Germinal center (tissue), 1 donor: ENCODE measurements at places on chromosomes 5 and 9.

GRCh38 chr5:172574871-172575223 lies 66.2 kb upstream of the NEURL1B start:
- no peak for DNase-seq

- no peak for DNase-seq
These were observed 16.4 kb upstream of the SEMA4D start for GRCh38 chr9:89514337-89514736.

- DNase-seq = no peak
These were observed 67.8 kb upstream of the IL33 start for GRCh38 chr9:6147846-6148245.

- no peak for DNase-seq
These were observed 46.2 kb upstream of the FABP6 start for GRCh38 chr5:160183075-160183474.

GRCh38 chr9:36217256-36217968 lies 26.7 kb downstream of the CLTA start:
- DNase-seq = no peak

GRCh38 chr9:5696884-5697283 lies 68.0 kb downstream of the RIC1 start:
- no peak for DNase-seq

- no peak for DNase-seq
These were observed 11.6 kb downstream of the CEL start for GRCh38 chr9:133073086-133074014.

DNA sequence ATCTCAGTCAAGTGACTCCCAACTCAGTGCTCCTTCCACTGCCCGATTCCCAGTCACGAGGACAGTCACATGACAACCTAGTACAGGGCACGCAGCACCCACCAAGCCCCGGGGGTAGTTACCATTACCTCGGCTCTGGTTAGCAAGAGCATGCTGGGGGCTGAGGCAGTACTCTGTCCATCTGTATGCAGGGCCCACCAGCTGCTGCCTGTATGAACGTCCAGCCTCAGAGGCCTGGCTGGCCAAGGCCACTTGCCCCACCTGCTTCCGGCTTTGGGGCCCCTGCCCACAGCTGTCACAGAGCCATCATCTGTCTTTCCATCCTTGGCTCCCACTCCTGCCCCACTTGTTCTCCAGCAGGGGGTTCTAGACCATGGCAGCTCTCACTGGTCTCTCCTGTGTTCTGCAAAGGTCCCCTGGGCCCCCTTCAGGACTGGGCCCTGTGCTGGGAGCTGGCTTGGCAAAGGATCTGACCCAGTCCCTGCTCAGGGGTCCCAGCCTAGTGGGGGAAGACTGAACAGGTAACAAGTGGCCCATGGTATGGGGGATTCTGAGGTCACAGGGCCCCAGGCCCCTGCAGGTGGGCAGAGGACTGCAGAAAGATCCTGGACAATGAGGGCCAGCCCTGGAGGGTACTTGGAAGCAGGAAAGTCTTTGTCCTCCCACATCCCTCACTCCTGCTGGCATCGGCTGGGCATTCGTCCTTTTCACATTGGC lies 3.3 kb downstream of the RPL35 start:
- DNase-seq = no peak
